ENCODE measurements at places on chromosomes 7 and 10. TPM values are rescaled to one million over a fixed set of nuclear protein-coding genes. Genes with fewer than 3 reads are reported as not detected.

DNA sequence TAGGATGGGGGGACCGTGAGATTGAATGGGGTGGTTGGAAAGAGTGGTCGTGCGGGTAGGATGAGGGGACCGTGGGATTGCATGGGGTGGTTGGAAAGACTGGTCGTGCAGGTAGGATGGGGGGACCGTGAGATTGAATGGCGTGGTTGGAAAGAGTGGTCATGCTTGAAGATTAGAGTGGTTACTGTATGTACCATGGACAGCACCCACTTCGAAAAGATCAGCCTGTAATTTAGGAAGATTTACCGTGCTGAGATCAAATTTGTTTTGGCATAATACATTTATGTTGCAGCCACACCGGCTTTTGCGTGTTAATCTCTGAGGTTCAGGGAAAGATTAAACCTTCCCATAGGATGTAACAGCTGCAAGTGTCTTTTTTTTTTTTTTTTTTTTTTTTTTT lies 495.2 kb upstream of the ADARB2 start:
- DNase-seq, result no peak

DNA sequence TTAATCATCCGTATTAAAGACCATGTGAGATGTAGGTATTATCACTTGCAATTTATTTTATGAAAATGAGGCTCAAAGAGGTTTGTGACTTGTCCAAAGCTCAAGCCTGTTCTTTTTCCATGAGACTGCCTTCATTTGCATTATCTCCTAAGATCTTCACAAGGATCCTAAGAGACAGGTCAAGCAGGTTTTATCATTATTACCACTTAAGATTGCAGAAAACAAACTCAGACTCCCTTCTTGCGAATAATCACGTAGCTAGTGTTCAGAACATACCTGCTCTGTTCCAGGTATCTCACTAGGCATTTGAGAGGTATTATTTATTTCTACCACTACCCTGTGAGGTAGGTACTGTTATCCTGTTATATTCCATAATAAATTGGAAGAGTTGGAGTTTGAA lies 64.8 kb downstream of the ZNRF2 start:
- DNase-seq, result no peak

GRCh38 chr7:43669286-43670081 lies 59.8 kb downstream of the COA1 start:
- DNase-seq, result peak; percentile 74

- DNase-seq, result no peak
These were observed 24.3 kb upstream of the GPR146 start for GRCh38 chr7:1019789-1020610.

Gene RPEL1
- total RNA-seq, result not detected

Gene LRRC18
- total RNA-seq, result not detected

Gene PKD2L1
- not detected for total RNA-seq
